ENCODE measurements at places on chromosomes 12 and 14.

DNA sequence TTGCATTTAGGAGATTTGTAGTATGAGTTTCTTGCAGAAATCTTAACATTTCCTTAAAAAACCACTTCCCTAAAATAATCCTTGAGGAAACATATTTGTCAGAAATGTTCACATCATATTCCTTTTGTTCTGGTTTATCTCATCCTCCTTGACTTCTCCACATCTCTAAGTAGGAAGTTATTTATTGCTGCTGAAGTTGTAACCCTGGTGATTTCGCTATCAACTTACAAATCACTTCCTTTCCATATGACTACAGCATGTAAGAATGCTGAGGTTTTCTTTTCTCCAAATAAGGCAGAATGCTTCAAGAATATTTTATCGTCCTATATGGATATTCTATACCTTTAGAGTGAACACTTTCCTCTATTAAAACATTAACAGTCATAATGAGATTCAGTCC lies 751.7 kb downstream of the NRXN3 start:
- no peak for DNase-seq

DNA sequence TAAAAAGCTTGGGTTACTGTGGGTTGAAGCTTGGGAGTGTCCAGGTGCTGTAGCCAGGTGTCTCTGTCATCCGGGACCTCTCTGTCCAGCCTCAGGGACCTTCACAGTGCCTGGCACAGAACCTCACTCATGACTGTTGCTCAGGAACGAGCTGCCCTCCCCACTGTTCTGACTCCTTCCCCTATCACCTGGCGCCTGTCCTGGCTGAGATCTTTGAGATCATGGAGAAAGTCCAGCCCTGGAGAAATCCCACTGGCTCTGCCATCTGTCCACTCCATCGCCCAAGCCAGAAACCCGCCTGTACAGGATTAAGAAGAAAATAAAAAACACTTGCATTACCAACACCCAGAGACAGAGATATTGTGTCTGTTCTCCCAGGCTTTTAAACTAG lies 53.5 kb downstream of the DGLUCY start:
- DNase-seq = no peak

DNA sequence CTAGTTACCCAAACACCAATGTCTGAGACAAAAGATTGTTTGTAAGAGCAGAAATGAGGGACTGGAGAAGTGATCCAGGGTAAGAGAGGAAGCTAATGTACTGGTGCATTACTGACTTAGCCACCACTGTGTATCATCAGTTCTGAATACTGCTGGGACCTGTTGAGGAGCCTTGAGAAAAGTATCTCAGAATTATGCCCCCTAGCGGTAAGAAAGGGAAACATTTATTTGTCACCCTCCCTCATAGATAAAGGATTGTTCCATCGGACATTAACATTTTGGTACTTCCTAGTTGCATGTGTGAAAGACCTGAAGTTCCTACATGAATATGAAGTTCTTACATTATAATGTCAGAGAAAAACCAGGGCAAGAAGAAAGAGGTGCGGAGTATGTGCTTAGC lies 612.5 kb downstream of the FSCB start:
- DNase-seq = no peak

DNA sequence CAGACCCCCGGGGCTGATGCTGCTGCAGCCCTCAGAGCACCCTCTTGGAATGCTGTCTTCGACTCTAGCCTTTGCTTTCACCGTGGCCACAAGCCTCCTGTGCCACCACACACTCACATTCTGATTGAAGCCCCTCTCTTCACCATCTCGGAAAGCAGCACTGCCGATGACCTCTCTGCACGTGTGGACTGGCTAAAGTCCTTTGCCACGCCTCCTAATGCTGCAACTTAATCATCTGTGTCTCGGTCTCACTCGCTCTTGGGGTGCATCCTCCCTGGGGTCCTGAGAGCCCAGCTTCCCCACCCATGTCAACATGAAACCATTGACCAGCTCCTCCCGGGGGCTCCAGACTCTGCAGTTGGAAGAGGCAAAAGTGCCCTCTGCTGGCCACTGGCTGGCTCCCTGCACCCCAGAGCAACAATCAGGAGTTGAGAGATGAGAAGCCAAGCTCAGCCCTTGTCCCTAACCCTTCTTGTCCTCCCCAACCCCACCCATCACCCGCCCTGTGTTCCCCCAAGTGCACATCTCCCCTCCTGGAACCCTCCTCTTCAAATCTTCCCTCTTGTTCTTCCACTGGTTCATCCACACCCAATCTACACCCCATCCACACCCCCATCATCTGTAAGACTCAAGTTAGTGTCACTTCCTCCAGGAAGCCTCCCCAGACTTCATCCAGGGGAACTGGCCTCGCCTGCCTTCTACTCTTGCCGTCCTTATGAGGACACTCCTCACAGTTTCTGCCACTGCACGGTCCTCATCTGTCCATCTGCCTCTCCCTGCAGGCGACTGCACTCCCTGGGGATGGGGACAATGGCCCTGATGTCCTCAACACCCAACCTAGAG lies 23.6 kb upstream of the FAM181A start:
- DNase-seq = no peak

- DNase-seq = no peak
Measured at GRCh38 chr12:80217011-80217535, 117.7 kb downstream of the OTOGL start.

DNA sequence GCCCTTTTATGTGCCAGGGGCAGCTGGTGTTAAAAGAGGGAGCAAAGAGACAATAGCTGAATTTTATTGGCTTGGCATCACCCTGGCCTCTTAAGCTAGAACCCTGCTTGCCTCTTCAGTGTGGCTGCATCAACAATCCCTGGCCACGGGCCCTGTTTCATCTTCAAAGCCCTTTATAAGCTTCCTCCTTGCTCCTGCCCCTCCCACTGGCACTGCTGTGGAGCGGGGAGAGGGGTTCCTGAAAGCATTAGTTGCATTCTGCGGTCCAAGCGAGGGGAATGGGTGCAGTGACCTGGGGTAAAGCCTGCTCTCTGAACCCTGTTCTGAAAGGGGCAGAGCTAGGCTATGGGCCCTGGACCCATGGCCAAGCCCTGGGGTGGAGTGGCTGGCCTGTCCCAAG lies 220 bp upstream of the KRT83 start:
- no peak for DNase-seq

DNA sequence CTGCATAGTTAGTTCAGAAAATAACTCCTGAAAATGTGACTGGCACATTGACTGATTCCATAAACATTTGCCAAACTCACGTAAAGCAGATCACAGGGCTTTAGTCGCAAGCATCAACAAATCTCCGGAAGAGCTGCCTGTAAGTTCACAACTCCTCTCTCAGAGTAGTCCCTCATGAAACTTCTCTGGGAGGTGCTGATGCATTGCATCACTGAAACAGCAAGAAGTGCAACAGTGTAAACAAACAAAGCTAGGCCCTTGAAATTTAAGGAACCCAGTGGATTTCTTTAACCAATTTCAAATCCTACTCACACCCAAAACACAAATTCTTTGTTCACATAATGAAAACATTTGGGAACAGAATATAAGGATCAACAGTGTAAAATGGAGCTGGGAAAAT lies 1691.7 kb upstream of the FLRT2 start:
- DNase-seq = no peak

- DNase-seq = no peak
Measured at GRCh38 chr14:99609245-99610170, 5.5 kb upstream of the CCDC85C start.

All from NCI-H2081 (cell line).